ENCODE measurements at places on chromosomes 11 and 22.
A peak's percentile ranks its signal among the peaks of the same experiment; 100 is the strongest.

DNA sequence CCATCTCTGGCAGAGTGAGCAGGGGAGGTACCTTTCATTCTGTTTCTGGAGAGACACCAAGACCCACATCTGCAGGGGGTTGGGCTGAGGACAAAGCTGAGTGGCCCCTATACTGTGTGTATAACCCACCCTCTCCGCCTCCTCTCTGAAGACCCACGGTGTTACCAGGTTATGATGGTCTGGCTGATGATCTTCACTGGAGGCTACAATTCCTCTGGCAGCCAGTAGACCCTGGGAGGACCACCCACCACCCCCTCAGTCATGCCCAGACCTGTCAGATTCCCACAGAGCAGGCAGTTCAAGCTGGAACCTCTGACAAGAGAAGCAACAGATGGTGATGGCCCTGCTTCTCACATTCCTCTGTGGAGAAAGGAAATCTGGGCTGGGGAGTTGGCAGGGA is 11.4 kb upstream of the KCNJ1 start:
- DNase-seq = no peak

- no peak for DNase-seq
Observed at GRCh38 chr11:67076202-67076601, 19.6 kb downstream of the RHOD start.

- no peak for DNase-seq
Observed at GRCh38 chr22:45033136-45033535, 23.3 kb upstream of the PHF21B start.

DNA sequence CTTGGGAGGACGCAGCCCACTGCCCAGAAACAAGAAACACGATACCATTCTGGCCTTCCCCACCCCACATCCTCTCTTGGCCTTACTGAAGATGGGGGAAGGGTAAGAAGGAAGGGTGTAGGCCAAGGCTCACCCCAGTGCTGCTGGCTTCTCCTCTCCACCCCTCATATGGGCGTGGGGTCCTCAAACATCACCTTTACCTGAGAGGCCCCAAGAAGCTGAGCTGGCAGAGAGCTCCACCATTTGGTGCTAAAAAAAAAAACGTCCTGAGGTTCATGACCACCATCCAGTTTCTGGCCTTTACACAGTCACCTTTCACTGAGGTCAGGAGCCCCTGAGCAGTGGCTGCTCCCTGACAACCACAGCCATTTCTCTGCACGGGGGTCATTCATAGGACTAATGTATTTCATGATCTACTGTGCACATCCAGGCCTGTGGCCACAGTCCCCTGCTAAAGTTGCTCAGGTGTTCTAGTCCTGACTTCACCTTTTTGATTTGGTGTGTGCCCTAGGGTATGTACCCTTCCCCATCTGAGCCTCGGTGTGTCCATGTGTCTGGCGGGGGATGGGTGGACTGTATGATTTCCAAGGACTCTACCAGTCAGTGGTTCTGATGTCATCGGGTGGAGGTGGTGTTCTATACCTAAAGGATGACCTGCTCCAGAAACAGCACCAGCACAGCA is 15.1 kb downstream of the RHOG start:
- no peak for DNase-seq

DNA sequence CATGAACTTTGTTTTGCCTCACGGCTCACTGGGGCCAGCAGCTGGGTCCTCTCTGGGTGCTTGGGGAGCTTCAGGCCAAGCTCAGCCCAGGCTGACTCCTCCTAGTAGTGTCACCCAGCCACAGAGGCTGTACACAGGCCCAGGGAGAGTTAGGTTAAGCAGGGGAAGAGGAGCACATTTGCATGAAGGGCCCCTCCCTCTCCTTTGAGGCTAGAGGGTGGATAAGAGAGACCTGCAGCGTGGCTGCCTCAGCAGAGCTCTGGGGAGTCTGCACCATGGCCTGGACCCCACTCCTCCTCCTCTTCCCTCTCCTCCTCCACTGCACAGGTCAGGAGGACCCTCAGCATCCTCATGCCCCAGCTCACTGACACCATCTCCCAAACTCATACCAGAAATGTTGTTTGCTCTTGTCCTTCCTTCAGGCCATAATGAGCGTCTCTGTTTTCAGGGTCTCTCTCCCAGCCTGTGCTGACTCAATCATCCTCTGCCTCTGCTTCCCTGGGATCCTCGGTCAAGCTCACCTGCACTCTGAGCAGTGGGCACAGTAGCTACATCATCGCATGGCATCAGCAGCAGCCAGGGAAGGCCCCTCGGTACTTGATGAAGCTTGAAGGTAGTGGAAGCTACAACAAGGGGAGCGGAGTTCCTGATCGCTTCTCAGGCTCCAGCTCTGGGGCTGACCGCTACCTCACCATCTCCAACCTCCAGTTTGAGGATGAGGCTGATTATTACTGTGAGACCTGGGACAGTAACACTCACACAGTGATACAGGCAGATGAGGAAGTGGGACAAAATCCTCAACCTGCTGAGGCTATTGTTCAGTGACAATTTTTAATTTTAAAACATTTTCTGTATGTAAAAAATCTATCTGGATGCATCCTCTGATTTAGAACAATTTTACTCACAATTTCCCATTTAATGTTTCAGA is 82.4 kb upstream of the VPREB1 start:
- DNase-seq = no peak

GRCh38 chr11:17354601-17354991 is 3.0 kb downstream of the NCR3LG1 start:
- DNase-seq = peak; percentile 34

DNA sequence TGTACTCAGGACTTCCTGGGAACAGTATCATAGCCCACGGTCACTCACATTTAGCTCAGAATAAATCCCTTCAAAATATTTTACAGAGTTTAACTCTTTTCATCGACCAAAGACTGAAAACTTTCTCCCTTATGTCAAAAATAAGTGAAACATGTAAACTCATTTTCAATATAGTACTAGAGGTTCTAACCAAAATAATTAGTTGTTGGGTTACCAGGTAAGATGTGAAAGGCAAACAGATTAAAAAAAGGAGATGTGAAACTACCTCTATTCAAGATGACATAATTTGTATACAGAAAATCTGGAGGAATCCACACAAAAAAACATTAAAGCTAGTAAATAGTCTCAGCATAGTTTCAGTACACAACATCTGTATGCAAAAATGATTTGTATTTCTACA is 20.3 kb downstream of the XKR3 start:
- no peak for DNase-seq

DNA sequence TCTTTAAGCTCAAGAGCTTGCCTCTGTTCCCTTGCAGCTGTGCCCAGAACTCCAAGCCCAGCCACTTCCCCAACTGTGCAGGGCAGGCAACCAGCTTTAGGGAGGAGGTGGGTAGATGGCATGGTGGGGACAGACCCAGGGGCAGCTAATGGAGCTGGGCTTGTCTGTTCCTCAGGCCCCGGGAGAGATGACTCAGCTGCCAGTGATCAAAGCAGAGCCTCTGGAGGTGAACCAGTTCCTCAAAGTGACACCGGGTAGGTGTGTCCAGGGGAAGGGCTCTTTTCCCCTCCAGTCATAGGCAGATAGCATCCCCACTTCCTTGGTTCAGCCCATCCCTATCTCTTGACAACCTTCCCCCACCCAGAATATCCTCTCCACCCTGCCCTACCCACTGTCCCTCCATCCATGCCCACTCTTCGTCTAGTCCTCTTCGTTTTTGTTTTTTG is 32.4 kb downstream of the CREB3L1 start:
- no peak for DNase-seq

DNA sequence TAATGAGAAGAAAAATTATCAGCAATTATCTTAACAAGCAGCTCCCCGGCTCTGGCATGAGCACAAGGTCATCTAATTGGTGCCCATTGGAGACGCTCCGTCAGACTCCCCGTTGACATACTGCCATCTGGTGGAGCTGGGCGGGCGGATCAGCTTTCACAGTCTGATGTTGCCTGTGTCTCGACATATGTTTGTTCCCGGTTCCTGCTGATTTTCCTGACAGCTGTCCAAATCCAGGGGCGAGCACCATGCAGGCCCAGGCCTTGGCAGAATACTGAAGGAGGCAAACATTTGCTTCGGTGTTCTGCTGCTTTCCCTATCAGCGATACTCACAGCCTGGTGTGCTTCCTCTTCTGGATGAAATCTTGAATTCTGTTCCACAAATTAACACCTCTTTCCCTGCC is 43.8 kb upstream of the BARX2 start:
- peak; percentile 43 for DNase-seq

GRCh38 chr11:76577226-76577920 is 93.2 kb downstream of the LRRC32 start:
- DNase-seq = no peak

DNA sequence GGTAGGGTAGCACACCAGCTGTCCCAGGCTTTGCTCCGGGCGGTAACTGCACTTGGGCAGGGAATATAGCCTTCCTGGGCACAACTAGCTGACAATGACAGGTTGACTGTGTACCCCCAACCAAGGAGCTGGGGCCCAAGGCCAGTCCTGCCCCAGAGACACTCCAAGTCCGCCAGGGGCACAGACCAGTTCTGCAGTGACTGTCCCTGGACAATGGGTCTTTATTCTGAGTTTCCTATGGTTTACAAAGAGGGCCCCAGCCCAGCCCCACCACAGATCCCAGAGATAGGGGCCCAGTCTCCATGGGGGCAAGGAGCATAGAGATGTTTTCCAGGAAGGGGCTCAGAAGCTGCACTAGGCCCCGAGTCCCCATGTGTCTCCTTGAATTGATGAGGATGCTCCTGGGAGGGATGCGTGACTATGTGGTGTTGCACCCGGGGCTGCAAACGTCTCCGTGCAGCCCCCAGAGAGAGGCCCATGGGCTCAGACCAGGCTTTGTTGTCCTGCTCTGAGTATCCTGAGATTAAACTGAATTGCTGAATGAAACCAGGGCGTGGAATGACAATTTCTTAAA is 48.4 kb downstream of the CD6 start:
- DNase-seq = no peak

- DNase-seq = no peak
Observed at GRCh38 chr11:17683377-17684161, 35.8 kb upstream of the MYOD1 start.

DNA sequence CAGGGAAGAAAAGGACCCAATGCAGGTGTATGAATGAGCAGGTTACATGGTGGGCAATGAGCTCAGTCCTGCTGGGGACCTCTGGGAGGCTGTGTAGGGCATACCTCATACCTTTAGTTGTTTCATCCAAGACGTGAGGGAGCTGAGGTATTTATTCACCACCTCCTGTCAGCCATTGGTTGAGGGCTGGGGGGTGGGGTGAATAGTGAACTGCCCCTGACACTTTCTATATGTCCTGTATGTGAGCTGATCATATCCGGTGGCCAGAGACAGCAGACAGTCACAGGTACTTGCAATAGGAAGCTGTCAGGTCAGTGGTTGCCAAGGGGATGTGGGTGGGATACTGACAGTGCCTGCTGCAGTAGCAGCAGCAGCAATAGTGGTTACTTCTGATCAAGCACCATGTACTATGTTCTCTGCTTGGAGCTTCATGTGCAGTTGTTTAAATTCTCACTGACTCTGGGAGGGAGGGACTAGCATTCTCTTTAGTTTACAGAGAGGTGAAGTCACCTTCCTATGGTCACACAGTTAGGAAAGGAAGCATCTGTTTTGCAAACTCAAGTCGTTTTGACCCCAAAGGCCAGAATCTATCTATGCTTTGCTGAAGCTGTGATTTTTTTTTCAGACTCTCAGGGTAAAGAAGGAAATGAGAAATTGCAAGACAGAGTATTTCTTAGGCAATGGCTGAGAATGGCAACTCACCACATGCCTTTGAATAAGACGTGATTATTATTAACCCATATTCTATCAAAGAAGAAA is 54.0 kb downstream of the MIAT start:
- DNase-seq = no peak

GRCh38 chr11:12669930-12670329 is 4.3 kb upstream of the TEAD1 start:
- no peak for DNase-seq

- no peak for DNase-seq
Observed at GRCh38 chr11:117016246-117016645, 82.0 kb downstream of the SIK3 start.

DNA sequence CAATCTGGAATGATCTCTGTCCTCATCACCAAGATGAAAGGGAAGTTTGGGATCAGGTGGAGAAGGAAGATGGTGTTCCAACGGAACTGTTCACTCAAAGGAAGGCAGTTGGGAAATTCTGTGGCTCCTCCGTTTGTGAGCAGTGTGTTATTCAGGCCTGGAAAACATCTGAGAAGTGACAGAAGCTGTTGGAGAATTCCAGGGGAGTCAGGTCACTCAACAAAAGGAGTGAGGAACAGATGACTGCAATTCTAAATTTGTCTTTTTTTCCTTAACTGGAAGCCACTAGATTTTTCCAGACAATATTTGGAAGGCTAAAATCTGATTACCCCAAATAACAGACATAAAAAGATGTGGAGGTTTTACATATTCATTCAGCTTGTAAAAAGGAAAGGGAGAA is 107.8 kb downstream of the CD44 start:
- no peak for DNase-seq

DNA sequence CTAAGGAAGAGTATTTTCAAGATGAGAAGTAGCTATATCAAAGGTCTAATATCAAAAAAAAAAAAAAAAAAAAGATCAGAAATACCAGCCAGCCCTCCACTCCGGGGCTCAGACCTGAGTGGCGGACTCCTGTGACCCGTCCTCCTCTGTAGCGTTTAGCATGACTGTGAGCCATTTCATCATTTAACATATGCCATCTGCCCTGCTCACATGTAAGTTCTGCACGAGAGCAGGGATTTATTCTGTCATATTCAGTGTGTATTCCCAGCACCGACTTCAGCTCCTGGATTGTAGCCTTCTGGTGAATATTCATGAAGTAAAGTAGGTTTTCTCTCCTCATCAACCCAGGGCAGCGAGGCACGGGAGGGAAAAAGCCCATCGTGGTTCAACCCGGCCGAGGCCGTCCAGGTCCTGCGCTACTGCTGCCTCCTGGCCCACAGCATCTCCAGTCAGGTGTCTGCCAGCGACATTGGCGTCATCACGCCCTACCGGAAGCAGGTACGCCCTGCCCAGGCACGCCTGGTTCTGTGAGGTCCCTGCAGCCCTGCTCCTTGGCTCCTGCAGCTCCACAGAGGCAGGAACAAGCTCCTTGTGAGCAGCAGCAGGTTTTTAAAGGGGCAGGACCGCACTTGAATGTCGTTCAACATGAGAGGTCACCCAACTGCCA is 12.7 kb upstream of the PANX2 start:
- no peak for DNase-seq

GRCh38 chr11:86442420-86442819 is 67.7 kb downstream of the CCDC81 start:
- no peak for DNase-seq

DNA sequence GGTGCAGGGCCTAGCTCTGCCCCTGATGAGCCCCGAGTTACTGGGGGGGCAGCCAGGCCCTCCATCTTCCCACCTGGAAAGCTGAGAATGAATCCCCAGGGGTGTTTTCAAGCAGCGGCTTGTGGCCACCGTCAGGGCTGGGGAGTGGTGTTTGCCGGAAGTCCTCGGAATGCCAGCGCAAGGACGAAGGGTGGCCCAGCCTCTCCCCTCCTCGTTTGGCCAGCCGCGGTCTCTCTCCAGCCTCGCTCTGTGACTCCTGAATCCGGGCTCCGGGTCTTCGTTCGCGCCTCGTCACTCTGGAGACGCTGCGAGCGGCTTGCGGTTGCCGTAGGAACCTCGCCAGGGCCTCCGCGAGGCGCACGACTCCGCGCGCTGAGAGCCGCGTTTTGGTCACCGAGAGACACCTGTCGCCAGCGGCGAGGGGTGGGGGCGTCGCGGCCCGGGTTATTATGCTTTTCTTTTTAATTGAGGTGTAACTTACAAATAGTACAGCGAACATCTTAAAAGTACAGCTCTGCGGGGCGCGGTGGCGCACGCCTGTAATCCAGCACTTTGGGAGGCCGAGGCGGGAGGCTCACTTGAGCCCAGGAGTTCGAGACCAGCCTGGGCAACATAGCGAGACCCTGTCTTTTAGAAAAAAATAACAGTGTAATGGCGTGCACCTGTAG is 6.3 kb upstream of the KDELR3 start:
- DNase-seq = no peak

GRCh38 chr11:72241291-72241781 is 2.6 kb downstream of the PHOX2A start:
- no peak for DNase-seq
